Kasumi-1 (cell line): ENCODE measurements at places on chromosomes 1 and 21.

- no peak for DNase-seq
Observed at GRCh38 chr1:119209596-119210295, 69.3 kb upstream of the WARS2 start.

DNA sequence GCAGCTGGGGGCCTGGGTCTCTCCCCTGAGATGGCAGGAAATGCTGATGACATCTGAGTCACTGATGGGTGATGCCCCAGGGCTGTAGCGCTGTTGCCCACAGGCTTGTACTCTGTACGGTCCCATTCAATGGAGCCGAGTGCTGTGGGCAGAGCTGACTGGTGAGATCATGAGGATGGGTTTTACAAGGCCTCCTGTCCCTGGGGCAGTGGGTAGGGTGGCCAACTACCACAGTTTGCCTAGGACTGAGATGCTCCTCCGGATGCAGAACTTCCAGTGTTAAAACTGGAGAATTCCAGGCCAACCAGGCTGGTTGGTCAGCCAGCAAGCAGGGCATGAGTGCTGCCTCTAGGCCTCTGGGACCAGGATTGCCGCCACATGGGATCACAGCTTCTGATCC is 9.2 kb downstream of the PHLDA3 start:
- no peak for DNase-seq

DNA sequence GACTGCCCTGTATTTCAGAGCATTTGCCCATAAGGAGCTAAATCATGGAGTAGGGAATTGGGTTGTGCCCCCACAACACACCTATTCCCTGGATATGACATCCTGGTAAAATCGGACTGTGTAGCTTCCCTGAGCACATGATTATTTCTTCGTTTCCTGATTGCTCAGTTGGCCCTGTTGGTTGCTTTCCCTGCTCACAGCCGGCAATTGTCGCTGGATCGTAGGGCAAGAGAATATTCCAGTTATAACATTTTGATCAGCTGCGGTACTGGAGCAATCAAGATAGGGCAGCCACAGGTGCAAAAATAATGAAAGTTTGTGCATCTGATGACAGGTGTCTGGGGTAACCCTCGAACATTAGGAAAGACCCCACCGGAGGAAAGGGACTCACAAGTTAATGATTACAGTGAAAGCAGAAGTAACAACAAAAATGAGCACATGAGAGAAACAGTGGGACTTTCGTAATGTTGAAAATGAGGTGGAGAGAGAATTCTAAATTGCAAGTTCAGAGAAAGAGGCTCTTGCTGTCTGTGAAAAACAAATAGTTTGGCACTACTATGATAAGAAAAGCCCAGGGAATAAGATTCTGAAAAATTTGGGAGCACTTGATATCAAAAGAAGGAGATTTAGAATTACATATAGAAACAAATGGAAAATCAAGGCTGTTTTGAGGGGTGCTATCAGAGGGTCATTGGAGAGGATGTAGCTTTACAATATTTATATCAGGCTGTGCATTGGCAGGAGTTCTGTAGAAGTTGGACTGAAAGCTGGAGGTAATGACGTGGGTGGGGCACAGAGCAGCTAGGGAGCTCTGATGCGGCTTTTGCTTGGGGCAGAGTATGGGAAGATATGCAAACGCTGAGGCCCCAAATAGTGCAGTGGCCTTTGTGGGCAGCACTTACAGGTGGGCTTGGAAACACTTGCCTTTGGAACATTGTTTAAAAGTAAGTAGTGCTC is at the start of gene MAB21L3:
MAB21L3 (plus strand) TSS at position 833 of the 957 bp plus-strand sequence. CDS start 1,217 bp downstream, outside the sequence.
- DNase-seq = no peak

GRCh38 chr1:6097824-6098223 is 52.1 kb downstream of the KCNAB2 start:
- no peak for DNase-seq

- no peak for DNase-seq
Observed at GRCh38 chr21:45857761-45858160, 123.8 kb upstream of the COL6A1 start.

GRCh38 chr1:12757836-12758235 is 11.8 kb downstream of the CFAP107 start:
- no peak for DNase-seq

GRCh38 chr1:178262120-178262500 is 168.2 kb downstream of the RASAL2 start:
- DNase-seq = no peak

GRCh38 chr1:205588636-205589035 is 43.2 kb downstream of the ELK4 start:
- peak; percentile 64 for DNase-seq

- DNase-seq = no peak
Observed at GRCh38 chr1:113031171-113031933, 41.6 kb upstream of the LRIG2 start.

- no peak for DNase-seq
Observed at GRCh38 chr1:53390736-53391135, 62.9 kb upstream of the LRP8 start.

- DNase-seq = no peak
Observed at GRCh38 chr21:42248783-42249597, 30.1 kb downstream of the ABCG1 start.

DNA sequence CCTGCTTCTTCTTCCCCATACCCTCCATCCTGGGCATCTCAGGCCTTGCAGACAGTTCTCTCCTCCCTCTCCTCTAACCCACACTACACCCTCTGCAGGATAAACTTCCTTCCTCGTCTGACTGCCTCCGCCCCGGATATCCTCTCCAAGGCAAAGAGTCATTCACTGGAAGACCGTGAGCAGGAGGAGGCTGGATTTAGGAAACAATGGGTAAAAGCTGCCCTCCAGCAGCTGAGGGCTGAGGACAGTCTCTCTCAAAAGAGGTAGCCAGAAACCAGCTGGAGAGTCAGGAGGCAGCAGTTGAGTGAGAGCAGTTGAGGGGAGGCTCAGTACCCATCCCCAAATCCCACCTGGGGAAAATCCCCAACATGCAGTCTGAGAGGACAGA is 1.4 kb downstream of the CSRP1 start:
- DNase-seq = peak; percentile 72

GRCh38 chr1:204053893-204054292 is 19.0 kb upstream of the SOX13 start:
- no peak for DNase-seq
